ENCODE measurements at places on chromosomes 13 and 19.

GRCh38 chr19:35015270-35015953, 14.9 kb upstream of the SCN1B start:
- DNase-seq: peak; percentile 9

DNA sequence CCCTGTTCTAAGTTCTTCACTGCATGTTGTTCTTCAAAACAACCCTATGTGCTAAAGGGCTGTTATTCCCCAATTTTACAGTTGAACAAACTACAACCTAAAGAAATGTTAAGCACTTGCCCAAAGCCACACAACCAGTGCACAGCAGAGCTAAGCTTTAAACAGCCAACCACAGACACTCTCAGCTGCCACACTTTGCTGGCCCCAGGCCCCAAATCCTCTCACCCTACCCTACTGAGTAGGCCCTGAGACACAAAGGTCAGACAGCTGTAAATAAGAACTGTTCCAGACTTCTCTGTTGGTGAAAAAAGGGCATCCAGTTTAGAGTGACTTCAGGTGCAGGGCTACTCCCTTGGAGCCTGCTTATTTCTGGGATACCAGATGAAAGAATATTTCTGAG, 30.0 kb downstream of the GRIK5 start:
- no peak for DNase-seq

GRCh38 chr13:95246292-95247082, 54.8 kb downstream of the ABCC4 start:
- no peak for DNase-seq

DNA sequence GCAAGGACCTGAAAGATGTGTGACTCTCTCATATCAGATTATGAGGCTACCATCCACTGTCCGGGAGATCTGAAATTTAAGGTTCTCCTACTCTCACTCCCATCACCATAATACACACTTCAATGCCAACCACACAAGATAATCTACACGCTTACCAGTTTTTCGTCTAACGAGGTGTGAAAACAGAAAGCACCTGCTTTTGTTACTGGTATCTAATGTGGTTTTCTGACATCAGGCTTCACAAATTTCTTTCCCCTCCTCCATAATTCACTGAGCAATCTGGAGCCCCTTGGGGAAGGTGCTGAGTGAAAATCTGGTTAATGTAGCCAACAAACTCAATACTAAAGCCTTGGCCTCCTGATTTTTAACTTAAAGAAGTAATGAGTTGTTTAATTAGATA, 10.1 kb upstream of the LRCH1 start:
- no peak for DNase-seq

GRCh38 chr13:107907065-107907805, 308.1 kb downstream of the LIG4 start:
- no peak for DNase-seq

GRCh38 chr19:6212403-6213265, 67.1 kb downstream of the MLLT1 start:
- no peak for DNase-seq

Measured in AG10803 (cell line).